ENCODE measurements at places on chromosomes 7 and 10. TPM values are rescaled to one million over a fixed set of nuclear protein-coding genes. Genes with fewer than 3 reads are reported as not detected.
A peak's percentile ranks its signal among the peaks of the same experiment; 100 is the strongest.

Gene RTKN2
- total RNA-seq: 0.12 TPM

Gene HOGA1
- 7.5 TPM for total RNA-seq

DNA sequence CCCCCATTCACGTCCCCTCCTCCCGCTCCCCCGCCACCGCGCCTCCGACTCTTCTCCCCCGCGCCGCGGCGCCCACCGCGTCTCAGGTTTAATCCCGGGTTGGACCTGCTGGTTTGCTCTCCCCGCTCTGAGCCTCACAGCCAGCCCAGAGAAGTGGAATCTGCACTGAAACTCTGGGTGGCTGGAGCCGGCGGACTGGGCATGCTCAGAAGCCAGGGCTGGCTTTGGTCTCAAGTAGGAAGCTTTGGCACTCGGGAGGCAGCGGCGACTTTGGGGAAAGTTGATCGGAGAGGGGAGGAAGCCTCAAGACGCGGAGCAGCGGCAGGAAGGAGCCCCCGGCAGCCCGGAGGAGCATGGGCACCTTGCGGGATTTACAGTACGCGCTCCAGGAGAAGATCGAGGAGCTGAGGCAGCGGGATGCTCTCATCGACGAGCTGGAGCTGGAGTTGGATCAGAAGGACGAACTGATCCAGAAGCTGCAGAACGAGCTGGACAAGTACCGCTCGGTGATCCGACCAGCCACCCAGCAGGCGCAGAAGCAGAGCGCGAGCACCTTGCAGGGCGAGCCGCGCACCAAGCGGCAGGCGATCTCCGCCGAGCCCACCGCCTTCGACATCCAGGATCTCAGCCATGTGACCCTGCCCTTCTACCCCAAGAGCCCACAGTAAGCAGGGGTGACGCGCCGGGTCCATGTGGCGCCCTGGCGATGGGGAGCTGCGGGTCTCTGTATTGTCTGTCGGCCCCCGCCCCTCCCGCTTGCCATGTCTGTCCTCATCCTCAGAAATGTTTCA is at the start of gene PRKG1:
TSS of gene PRKG1 (plus strand) at position 250 of the 791 bp plus-strand sequence.
- DNase-seq: peak; percentile 85
- H3K27me3 ChIP-seq: no peaks in the 10 kb centered on the region
- H3K36me3 ChIP-seq: no peaks in the 10 kb centered on the region
- no peaks in the 10 kb centered on the region for H3K4me1 ChIP-seq
- H3K4me3 ChIP-seq: peak within 1 kb of the TSS; percentile 85

GRCh38 chr10:28842321-28842720 is 165.0 kb downstream of the BAMBI start:
- H3K27me3 ChIP-seq: no peaks in the 10 kb centered on the region
- no peaks in the 10 kb centered on the region for H3K36me3 ChIP-seq
- DNase-seq: no peak
- peaks cover 4% of the 10 kb centered on the region for H3K4me1 ChIP-seq
- no peak overlapping the region for H3K27ac ChIP-seq

DNA sequence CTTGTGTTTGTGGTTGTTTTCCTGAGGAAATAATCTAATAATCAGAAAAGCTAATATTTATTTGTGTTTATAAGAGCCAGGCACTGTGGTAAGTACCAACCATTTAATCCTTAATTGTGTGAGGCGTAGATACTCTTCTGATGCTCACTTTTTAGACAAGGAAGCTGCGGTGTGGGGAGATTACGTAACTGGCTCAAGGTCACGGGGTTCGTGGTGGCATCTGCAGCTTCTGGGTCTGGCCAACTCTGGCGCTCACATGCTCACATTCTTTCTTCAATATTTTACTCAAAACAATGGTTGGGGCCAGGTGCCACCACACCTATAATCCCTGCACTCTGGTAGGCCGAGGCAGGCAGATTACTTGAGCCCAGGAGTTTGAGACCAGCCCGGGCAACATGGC is 77.6 kb downstream of the RALA start:
- H3K4me1 ChIP-seq: no peaks in the 10 kb centered on the region
- peaks cover 63% of the 10 kb centered on the region for H3K36me3 ChIP-seq
- no peak overlapping the region for H3K4me3 ChIP-seq
- no peaks in the 10 kb centered on the region for H3K27me3 ChIP-seq

GRCh38 chr7:26639111-26639510 is 225.3 kb downstream of the SKAP2 start:
- H3K27ac ChIP-seq: no peak overlapping the region
- no peak for DNase-seq
- no peaks in the 10 kb centered on the region for H3K36me3 ChIP-seq
- no peak overlapping the region for H3K4me3 ChIP-seq

Measured in heart left ventricle (tissue), 16 donors.